ENCODE measurements at places on chromosomes 1 and 21. TPM values are rescaled to one million over a fixed set of nuclear protein-coding genes. Genes with fewer than 3 reads are reported as not detected.

CRYBG2 gene
- polyA plus RNA-seq: 17.6 TPM

LORICRIN gene
- 0.24 TPM for polyA plus RNA-seq

IVL gene
- polyA plus RNA-seq: not detected

C4BPA gene
- not detected for polyA plus RNA-seq

LEFTY2 gene
- 8.3 TPM for polyA plus RNA-seq

CNR2 gene
- not detected for polyA plus RNA-seq

CYP4Z1 gene
- polyA plus RNA-seq: not detected

CD164L2 gene
- 2.4 TPM for polyA plus RNA-seq

MYOG gene
- polyA plus RNA-seq: not detected

NTNG1 gene
- polyA plus RNA-seq: 7.2 TPM

GSTM3 gene
- polyA plus RNA-seq: 4.1 TPM

LRRN2 gene
- 0.78 TPM for polyA plus RNA-seq

OLFM3 gene
- 0.21 TPM for polyA plus RNA-seq

SLC45A1 gene
- 1.1 TPM for polyA plus RNA-seq

CENPF gene
- 301 TPM for polyA plus RNA-seq

CFAP298 gene
- polyA plus RNA-seq: 157 TPM

DNAJC16 gene
- polyA plus RNA-seq: 7.2 TPM

ST6GALNAC5 gene
- polyA plus RNA-seq: 4.1 TPM

FLAD1 gene
- 72.8 TPM for polyA plus RNA-seq

AVPR1B gene
- polyA plus RNA-seq: 0.09 TPM

Measured in GM23338 (cell line).